OCI-LY7 (cell line): ENCODE measurements at places on chromosomes 7 and 10. TPM values are rescaled to one million over a fixed set of nuclear protein-coding genes. Genes with fewer than 3 reads are reported as not detected.
A peak's percentile ranks its signal among the peaks of the same experiment; 100 is the strongest.

RGR gene
- not detected in 2 replicates for total RNA-seq

CARD11 gene
- 62.8 and 63.5 TPM in 2 replicates for total RNA-seq

USP6NL gene
- 59.7 and 62.0 TPM in 2 replicates for total RNA-seq

- DNase-seq = no peak
These were observed 32.6 kb upstream of the GIMAP8 start for GRCh38 chr7:150417863-150418262.

PRRT4 gene
- not detected in 2 replicates for total RNA-seq

WEE2 gene
- total RNA-seq = not detected in 2 replicates

GJC3 gene
- not detected in 2 replicates for total RNA-seq

ANKRD30A gene
- not detected in 2 replicates for total RNA-seq

DNA sequence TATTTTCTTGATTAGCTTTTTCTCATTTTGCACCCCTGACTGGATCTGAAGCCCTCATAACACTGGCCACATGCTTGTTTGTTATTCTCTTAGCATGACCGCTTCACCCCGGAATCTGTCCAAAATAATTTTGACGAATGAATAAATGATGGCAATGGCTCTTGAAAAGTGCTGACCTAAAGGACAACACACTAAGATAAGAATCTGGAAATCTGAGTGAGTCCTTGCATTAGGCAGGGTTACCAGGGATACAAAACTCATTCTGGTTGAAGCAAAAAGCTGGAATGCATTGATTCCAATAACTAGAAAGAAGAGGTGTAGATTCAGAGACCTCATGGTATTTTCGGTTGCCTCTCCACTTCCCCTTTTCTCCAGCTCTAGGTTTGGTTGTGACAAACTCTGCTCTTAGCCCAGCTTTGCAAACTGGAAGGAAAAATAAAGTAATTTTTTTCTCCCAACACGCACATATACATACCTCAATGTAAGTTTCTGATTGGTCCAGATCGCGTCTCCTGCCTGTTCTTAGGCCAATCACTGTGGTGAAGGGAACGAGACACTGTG lies 157.4 kb downstream of the SKIDA1 start:
- no peak for DNase-seq

DNA sequence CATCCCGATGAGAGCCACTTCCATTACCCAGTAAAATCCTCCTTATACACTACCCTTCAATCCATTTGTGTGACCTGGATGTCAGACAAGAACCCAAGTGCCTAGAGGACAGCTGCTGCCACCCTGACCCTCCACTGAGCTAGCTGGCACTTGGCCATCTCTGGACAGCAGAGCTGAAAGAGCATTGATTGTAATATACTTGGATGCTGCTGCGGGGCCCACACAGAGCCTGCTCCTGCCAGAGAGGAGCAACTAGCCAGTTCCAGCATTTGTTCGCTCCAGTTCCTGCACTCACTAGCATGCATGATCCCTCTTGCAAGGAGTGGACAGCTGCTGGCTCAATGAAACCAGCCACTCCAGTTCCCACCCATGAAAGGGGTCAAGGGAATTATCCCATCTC lies 8.4 kb upstream of the TMEM254 start:
- DNase-seq = no peak

- no peak for DNase-seq
These were observed 93.1 kb upstream of the TEX47 start for GRCh38 chr7:88888684-88889083.

GRCh38 chr10:122258136-122259074 lies 12.7 kb upstream of the BTBD16 start:
- no peak for DNase-seq

GFRA1 gene
- total RNA-seq = not detected in 2 replicates

FAM25C gene
- total RNA-seq = not detected in 2 replicates

DNA sequence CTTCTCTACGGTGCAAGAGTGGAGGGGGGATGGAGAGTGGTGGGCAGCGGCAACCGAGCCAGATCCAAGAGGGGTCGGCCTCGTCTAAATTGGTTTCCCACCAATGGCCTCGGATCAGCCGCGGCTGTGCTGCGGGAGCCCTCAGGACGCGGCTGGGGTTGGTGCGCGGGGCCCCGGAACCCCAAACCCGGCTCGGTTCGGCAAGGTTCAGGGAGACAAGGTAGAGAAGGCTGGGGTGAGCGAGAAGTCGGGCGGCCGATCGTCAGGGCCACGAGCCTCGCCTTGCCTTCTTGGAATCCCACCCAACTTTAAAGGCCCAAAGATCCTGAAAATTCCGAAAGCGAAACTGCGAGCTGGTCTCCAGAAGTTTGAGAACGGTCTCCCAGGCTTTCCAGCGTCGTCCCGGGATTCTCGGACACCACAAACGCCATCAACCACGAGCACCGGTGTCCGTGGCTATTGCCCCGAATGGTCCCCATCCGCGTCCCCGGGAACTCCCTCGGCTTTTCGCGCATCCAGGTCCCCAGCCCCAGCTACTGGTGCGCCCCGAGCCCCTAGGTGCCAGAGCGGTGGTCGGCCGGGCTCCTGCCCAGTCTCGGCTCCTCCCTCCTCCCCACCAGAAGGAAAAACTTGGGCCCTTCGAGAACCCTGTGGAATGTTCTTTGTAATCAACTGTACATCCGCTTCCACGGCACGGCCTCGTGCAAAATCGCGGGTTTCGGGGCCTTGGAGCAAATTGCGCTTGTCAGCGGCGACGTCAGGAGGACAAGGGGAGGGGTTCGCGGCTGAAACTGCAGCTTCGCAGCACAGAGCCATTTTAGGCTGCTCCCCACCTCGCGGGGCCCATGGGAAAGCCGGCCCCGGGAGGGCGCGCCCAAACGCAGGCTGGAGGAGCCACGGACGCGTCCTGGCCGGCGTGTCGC lies 3.2 kb downstream of the SFMBT2 start:
- no peak for DNase-seq

IRF5 gene
- total RNA-seq = 15.8 and 21.9 TPM in 2 replicates

GRCh38 chr7:66667023-66667728 lies 38.5 kb downstream of the KCTD7 start:
- no peak for DNase-seq

DNA sequence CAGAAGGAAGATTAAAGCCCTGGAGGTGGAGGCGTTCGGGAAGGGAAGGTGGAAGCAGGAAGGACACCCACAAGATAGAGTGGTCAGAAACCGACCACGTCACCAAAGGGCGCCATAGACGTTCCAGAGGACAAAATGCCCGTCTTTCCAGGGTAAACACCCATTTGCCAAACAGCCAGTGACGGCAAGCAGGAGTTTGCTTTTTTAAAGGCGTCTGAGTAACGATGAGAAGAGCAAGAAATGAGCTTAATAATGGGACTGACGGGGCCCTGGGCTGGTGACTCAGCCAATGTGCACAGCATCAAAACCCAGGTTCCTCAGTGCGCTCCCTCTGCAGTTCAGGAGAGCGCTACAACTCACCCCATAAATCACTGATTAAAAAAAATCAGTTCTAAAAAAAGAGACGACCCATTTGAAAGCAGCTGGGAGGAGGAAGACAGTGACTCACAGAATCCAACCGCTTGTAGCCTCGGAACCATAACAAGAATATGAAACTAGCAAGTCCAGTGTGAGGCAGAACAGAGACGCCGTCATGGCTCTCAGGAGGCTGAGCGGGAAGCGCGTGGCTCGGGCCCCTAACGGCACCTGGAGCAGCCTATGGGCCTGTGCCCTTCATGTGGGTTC lies 5.9 kb downstream of the DIP2C start:
- no peak for DNase-seq

TMED4 gene
- 68.6 and 69.1 TPM in 2 replicates for total RNA-seq

DNA sequence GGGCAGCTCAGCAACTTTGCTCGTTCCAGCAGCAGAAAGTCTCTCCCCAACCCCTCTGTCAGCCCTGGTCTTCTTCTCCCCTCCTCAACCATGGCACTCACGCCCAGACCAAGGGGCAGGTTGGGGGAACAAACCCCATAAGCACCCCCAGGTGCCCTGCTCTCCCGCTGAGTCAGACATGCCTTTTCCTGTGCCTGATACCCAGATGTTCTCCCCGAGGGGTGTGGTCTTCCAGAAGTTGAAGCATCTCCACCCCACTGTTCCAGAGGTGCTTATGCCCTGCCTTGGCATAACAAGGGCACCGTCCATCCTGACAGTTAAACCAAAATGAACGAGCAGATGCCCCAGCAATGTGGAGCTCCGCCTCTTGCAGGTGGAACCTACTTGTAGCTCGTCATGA lies 67.1 kb downstream of the C10orf143 start:
- DNase-seq = no peak

- DNase-seq = no peak
These were observed 701.5 kb downstream of the SORCS3 start for GRCh38 chr10:105342606-105343005.

OR2A1 gene
- total RNA-seq = not detected in 2 replicates

DNA sequence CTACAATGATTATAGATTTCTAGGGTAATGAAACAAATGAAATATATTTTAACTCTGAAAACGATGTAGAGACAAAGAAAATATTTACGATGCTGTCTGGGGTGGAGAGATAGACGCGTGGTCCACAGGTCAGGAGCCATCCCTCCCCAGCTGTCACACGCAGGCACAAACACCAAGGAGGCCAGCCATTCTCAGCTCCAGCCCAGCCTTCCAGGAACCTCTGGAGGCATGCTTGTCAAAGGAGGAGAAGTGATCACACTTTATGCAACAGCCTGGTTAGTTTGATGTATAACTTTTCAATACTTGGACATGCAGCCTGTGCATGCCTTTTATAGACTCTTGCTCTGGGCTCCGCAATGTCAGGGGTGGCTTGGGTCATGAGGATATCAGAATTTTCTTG lies 391.5 kb upstream of the MGMT start:
- DNase-seq = no peak

PYROXD2 gene
- 4.0 and 4.3 TPM in 2 replicates for total RNA-seq

DNA sequence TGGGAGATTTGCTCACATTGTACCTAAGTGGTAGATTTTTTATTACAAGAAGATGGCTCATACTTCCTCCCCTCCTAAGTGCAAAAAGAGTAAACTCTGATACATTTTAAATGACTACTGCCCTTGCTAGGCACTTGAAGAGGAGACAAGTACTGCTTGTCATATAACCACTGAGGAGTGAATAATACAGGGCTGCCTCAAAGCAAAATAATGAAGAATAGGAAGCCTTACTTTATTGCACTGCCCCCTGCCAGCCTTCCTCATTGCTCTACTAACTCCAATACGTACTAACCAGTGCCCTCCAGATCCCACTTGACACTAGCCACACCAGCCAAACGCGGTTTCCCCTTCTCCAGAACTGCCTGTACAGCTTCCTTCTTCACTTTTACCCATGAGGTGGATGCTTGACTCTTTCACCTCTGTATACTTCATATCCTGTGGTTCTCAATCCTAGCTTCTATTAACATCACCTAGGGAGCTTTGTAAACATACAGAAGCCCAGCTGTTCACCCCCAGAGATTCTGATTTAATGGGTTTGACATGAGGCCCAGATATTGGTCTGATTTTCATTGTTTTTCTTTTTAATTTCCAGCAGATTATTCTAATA lies 11.7 kb upstream of the MTERF1 start:
- DNase-seq = no peak

DNA sequence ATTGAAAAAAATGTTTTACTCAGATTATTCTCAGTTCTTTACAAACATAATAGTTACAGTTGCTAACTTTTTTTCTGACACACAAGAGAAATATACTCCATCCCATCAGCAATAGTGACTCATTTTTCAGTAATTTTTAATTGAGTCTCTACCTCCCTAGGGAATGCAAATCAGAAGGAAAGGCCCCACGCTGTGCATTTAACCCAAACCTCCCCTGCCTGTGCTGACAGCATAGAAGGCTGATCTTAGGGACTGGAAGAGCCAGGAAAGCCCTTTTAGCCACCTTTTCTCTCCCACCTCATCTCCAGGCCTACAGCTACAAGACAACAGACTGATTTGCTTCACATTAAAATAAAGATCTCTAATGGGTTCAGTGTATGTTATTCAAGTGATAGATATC lies 24.7 kb upstream of the PIK3CG start:
- no peak for DNase-seq

NEUROG3 gene
- total RNA-seq = not detected in 2 replicates

A1CF gene
- total RNA-seq = not detected in 2 replicates

DNA sequence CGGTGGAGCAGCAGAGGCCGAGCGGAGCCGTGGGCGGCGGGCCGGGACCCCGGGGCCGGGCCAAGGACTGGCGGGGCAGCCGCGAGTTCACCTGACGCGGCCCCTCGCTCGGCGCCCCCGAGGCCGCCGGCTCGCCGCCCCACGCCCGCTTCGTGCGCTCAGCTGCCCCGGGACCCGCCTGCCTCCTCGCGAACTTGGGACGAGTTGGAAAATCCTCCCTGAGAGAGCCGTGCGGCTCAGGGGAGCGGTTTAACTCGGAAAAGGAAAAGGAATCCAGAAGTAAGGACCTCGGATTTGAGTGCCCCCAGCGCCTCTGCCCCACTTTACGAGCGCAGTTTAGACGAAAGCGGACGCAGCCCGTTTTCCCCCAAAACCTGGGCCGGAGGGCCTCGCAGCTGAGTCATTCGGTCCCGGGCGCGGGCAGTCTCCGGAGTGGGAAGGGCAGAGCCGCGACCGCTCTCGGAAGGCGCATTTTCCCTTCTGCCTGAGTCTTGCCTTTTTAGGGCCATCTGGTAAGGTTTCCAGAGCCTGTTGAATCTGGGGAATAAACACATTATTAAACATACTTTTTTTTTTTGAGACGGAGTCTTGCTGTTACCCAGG lies 744 bp downstream of the CREM start:
- peak; percentile 40 for DNase-seq

MRLN gene
- total RNA-seq = not detected in 2 replicates

STEAP2 gene
- not detected in 2 replicates for total RNA-seq

- peak; percentile 13 for DNase-seq
These were observed 152.2 kb downstream of the TMEM178B start for GRCh38 chr7:141225916-141226618.

AS3MT gene
- not detected in 2 replicates for total RNA-seq

CALHM1 gene
- total RNA-seq = 0.13 and 0.18 TPM in 2 replicates

DNA sequence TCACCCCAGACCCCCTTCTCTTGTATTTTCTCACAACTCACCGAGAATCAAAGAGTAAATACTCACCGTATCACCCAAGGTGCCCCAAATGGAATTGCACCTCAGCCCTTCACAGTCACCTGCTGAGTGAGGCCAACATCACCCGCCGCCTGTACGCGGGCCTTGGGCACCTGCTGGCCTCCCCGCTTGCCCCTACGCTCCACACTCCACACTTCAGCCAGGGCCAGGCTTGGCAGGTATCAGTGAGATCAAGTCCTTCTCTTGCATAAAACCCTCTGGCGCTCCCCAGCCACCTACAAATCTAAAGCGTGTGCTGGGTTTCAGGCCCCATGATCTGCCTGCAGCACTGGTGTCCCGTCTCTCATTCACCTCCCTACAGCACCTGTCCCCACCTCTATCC lies 300.6 kb downstream of the GFRA1 start:
- DNase-seq = no peak

CPEB3 gene
- 2.9 and 3.2 TPM in 2 replicates for total RNA-seq

CD36 gene
- total RNA-seq = not detected in 2 replicates

DNA sequence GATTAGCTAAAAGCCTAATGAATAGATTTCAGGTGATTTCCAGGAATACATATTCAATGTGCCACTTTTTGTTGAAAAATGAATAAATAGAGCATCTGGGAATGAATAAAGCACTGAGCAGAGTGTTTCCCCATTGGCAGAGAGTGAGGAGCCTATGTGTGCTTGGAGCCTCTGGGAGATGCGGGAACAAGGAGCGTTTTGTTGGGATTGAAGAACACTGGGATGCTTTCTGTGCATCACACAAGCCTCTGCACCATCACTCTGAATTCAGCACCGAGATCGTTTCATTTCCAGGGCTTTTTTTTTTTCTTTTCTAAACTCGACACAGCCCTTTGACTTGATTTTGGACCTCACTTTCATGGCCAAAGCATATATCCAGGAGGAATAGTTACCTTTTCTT lies 111.4 kb downstream of the BAMBI start:
- DNase-seq = no peak
